ELF-1 (cell line): ENCODE measurements at places on chromosomes 2 and 18.
A peak's percentile ranks its signal among the peaks of the same experiment; 100 is the strongest.

DNA sequence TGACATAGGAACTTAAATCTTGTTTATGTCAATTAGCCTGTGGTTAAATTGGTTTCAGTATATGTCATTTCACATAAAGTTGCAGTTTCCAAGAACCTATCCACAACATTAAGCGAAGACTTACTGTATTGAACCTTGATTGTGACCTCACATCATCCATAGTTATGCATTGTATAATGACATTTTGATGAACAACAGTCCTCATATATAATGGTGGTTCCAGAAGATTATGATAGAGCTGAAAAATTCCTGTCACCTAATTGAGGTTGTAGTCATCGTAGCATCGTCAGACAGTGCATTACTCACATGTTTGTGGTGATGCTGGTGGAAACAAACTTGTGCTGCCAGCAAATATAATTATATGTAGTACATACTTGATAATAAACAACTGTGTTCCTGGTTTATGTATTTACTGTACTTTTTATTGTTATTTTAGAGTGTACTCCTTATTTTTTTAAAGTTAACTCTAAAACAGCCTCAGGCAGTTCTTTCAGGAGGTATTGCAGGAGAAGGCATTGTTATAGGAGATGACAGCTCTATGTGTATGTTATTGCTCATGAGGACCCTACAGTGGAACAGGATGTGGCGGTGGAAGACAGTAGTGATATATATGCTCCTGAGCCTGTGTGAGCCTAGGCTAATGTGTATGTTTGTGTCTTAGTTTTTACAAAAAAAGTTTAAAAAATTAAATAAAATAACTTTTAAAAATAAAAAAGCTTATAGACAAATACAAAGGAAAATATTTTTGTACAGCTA lies 56.6 kb downstream of the UBE2E3 start:
- no peak for DNase-seq

DNA sequence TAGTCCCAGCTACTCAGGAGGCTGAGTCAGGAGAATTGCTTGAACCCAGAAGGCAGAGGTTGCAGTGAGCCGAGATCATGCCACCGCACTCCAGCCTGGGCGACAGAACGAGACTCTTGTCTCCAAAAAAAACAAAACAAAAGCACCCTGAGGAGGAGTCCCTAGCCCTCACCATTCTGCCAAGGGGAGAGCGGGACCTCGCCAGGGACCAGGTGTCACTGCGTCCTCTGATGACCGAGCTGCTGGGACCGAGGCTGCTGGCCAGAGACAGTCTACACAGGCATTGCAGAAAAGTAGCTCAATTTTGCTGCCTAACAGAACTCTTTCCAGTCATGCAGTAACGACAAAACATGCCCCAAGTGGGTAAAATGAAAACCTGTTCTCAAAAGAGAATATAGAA lies 18.4 kb downstream of the NCK2 start:
- DNase-seq, result no peak

- no peak for DNase-seq
Measured at GRCh38 chr2:142533177-142533576, 344.3 kb upstream of the KYNU start.

- no peak for DNase-seq
Measured at GRCh38 chr18:75830828-75831227, 403.3 kb upstream of the SMIM21 start.

GRCh38 chr2:102749938-102750337 lies 11.9 kb upstream of the TMEM182 start:
- no peak for DNase-seq

DNA sequence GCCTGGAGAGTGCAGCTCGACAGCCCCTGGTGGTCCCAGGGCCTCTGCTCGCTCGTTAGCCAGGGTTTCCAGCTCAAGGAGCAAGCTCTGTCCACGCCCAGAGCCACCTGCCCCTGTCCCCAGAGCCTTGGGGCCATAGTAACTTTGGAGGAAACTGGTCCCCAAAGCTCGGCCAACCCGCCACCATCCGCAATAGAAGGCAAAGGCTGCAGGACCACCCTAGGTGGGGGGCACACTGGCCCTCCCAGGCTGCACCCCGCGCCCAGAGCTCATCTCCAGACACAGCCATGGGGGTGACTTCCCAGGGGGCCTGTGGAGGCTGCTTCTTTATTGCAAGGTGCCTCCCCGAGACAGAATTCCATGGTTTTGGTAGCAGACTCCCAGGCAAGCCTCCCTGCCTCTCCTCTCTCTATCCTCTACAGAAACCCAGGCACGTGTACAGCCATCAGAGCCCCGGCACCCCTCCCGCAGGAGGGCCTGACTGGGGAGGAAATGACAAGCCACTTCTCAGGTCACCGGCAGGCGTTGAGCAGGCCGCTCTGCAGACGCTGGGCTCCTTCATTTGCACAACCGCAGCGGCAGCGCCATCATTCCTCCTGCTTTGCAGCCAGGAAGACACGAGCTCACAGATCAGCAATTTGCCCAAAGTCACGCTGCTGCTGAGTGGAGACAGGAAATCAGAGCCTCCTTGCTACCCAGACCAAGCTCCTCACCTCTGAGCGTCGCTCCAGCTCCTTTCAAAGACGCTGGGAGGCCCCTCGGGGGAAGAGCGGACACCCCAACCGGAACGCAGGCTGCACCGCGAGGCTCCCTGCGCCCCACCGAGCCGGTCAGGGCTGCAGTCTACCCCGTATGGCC lies 80.2 kb downstream of the NDUFA10 start:
- peak; percentile 27 for DNase-seq

DNA sequence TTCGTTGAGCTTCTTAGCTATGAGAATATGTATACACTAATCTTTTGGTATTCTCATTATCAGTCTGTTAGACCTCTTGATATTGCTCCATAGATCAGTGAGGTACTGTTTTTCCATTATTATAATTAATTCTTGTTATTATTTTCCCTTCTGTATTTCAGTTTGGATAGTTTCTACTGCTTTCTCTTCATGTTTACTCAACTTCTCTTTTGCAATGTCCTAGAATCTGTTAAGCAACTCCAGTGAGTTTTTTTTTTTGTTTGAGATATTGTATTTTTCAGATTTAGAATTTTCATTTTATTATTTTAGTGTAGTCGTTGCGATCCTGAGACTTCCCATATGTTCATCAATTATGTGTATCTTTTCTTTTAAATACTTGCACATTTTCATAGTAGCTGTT lies 260.8 kb downstream of the SETBP1 start:
- DNase-seq, result no peak

DNA sequence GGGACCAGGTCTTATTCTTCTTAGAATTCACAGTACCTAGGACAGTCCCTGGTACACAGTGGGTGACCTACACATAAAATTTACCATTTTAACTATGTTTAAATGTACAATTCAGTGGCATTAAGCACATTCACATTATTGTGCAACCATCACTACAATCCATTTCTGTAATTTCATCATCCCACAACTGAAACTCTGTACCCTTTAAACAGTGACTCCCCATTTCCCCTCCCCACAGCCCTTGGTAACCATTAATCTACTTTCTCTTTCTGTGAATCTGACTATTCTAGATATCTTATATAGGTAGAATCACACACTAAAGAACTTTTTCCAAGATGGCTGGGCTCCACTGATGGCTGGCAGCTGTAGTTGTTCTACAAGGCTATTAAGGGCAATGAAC lies 41.6 kb downstream of the GFPT1 start:
- DNase-seq, result no peak

GRCh38 chr18:62394006-62394763 lies 69.1 kb downstream of the TNFRSF11A start:
- no peak for DNase-seq

DNA sequence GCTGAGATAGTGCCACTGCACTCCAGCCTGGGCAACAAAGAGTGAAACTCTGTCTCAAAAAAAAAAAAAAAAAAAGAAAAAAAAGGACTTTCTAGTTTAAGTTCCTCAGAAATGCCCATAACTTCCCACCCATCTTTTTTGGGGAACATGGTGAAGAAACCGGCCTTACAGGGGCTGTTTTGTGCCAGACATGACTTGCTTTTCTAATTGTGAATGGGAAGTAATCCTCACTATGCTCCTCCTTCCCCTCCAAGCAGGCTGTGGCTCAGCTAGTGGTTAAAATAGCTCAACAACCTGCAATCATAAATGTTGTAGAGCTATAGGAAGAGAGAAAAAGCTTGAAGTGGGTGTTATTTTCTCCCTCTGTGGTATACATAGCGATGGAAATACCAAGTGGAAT lies 34.1 kb upstream of the OLA1 start:
- DNase-seq, result no peak

- DNase-seq, result no peak
Measured at GRCh38 chr2:167209784-167210183, 321.5 kb downstream of the XIRP2 start.

- peak; percentile 32 for DNase-seq
Measured at GRCh38 chr18:2894131-2894840, 47.5 kb downstream of the EMILIN2 start.

GRCh38 chr2:102892698-102893310 lies 131.0 kb downstream of the TMEM182 start:
- peak; percentile 8 for DNase-seq

- DNase-seq, result peak; percentile 38
Measured at GRCh38 chr2:230714136-230714480, 1.5 kb downstream of the CAB39 start.

- no peak for DNase-seq
Measured at GRCh38 chr2:20571644-20572215, 79.2 kb downstream of the HS1BP3 start.

DNA sequence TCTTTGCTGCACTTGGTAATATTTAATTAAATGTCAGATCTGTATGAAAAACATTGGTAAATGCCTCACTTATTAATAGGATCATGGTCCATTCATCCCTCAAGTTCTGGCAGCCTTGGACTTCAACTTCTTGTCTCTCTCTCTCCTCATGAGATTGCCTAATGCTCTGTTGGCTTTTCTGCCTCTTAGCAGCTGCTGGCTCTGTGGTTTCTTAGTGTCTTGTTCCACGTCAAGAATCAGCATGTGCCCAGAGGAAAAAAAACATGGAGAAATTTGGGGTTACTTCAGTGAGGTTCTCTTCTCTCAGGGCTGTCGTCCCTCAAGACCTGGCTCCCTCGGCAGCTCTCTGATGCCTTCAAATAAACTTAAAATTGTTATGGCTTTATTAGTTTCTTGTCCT lies 75.4 kb downstream of the TAF4B start:
- no peak for DNase-seq

DNA sequence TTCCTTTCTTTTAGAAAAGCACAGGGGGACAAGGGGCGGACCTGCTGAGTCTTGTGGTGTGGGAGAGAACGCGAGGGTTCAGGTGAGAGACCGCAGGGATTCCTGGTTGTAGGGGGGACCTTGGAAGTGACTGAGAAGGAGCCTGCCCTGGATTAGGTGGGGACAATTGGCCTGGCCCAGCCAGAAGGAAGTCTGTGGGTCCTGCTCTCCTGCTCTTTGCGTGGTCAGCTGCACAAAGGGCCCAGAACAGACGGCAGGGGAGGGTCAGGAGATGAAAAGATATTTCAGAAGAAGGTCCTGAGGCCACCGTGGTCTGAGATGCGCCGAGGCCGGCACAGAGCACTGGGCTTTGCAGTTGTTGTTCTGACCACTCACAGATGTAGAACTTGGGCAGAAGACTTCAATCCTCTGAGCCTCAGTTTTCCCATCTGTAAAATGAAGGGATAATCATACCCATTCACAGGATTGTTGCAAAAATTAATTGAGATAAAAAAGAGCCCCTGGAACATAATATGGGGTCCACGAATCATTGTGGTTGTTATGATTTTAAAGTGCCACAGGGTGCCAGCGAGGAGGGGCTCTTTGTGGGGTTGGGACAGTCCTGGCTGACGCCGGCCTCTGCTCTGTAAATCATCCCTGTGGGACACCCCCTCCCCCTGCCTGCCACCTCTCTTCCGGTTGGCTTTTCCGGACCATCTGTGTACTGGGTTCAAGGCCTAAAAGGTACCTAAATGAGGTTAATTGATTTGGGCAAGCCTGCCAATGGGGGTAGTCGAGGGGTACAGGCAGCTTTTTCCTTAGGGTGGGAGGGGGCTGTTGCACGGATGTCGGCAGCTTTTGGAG lies 1.8 kb downstream of the LPIN1 start:
- DNase-seq, result peak; percentile 27
